Stimulated activated CD8-positive, alpha-beta memory T cell treated with anti-CD3 and anti-CD28 coated beads, Interleukin-15, amount 100 ng/mL, for 48 hours (primary cell): ENCODE measurements at places on chromosomes 1 and 21.

DNA sequence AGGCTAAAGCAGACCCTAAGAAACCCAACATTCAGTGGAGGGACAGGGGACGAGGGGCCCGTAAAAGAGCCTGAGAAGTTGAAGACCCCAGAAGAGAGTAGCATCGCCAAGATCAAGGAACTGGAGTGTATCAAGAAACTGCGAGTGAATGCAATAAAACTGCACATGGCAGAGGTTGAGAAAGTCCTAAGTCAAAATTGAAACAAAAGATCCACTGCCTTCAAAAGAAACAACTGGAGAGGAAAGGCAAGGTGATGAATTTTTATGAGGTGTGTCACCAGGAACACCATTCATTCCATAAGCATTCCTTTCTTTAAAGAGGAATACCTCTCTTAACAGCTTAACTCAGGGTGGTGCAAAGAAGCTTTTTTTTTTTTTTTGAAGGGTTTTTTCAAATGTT lies 38.3 kb upstream of the ADORA3 start:
- no peak for DNase-seq

- no peak for DNase-seq
Measured at GRCh38 chr1:107378426-107378825, 237.6 kb downstream of the NTNG1 start.

DNA sequence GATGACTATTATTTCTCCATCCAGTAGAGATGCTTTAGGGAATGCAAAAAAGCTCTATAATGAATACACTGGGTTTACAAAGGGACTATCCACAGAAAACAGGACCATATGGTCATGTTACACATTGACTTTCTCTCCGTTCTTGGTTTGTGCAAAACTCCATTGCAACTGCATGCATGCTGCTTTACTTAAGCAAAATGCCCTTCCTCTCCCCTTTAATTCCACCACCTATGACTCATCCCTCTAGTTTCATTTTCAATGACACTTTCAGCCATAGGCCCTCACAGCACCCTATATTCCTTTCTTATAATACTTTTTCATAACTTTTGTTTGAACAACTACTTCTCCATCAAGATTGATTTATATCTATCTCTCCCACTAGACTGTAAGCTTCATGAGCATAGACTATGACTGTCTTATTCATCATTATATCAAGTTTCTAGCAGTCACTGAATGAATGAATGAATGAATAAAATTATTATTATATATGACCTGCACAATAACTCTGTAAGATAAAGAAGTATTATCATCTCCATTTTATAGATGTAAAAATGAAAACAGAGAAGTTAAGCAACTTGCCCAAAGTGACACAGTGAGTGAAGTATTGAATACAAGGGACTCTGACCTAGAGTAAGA lies 248.9 kb downstream of the PLPP3 start:
- DNase-seq: no peak

GRCh38 chr1:119470377-119470776 lies 36.6 kb upstream of the HSD3B1 start:
- DNase-seq: no peak

- no peak for DNase-seq
Measured at GRCh38 chr1:93177991-93178390, 2.2 kb downstream of the TMED5 start.

DNA sequence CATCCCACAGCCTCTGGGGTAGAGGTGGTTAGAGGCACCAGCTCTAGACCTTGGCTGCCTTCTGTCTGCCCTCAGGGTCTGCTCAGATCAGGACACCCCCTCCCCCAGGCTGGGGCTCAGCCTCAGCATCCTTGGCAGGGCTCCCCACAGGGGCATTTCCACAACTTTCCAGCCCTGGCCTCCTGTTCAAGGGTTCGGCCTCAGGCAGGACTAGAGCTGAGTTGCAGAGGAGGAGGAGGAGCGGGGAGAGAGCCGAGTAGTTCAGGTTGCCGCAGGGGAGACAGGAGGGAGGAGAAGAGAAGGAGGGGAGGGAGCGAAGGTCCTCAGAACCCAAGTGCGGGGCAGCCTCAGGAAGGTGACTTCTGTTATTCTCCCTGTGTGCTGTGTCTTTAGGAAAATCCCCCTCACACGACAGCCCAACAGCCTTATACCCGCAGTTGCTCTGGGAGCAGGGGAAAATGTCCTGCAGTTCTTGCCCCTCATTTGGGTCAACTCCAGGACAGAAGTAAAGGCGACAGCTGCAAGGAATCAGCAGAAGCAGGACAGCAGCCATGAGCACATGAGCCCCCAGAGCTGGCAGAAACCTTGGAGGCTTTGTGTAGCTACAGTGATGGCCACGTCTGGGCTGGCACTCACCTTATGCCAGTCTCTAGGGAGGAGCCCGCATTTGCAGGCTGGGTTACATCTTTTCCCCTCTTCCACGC lies 46.5 kb upstream of the TENT5B start:
- no peak for DNase-seq

GRCh38 chr1:7196036-7196911 lies 411.0 kb downstream of the CAMTA1 start:
- no peak for DNase-seq

DNA sequence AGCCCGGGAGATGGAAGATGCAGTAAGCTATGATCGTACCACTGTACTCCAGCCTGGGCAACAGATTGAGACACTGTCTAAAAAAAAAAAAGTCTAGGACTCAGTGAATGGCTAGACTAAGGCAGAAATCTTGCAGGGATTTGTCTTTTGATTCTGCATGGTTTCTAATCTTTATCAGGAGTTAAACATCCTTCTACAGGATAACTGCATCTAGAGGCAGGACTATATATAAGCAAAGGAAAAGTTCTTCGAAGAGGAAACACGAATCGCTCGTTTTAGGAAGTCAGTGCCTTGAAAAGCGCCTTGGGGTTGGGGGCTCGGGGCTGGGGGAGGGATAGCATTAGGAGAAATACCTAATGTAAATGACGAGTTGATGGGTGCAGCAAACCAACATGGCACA lies 602 bp upstream of the UFC1 start:
- no peak for DNase-seq

DNA sequence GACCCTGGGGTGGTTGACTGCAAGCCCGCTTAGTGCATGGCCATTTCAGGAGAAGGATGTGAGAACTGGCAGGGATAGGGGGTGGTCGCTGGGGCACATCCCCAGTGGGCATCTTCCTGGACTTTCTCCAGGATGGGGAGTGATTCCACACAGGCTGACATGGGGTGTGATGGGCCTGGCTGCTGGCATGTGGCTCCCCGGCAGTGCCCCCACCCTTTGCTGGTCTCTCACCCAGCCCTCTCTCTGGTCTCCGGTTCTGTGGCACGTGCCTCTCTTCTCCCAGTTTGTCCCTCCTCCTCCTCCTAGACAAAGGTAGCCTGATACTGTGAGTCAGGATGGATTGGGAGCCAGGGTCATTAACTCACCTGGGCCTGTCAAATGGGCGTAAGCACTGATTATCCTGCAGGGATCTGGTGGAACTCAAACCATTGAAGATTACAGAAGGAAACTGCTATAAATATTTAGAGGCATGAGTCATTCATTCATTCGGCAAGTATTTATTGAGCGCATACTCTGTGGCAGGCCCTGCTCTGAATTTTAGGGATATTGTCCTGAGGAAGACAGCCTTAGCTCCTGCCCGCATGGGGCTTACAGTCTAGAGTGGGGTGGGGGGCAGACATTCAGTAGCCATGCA lies 23.6 kb upstream of the EPS8L3 start:
- no peak for DNase-seq

DNA sequence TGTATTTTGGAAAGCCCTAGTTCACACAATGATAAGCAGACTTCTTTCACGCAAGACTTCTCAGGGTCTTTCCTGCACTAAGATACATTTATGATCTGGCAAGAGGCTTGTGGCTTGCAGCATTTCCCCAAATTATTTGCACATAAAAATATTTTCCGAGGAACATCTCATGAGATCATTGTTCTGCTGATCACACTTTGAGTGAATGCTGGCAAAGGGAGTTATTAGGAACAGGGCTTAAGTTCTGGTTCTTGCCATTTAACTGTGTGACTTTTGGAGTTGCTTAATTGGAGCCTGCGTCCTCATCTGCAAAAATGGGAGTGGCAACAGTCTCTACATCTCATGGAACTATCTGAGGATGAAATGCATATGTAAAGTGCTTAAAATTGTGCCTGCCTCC lies 50.2 kb downstream of the GADD45A start:
- no peak for DNase-seq

- DNase-seq: no peak
Measured at GRCh38 chr1:228340686-228341449, 65.8 kb downstream of the TRIM11 start.

GRCh38 chr21:37734846-37735245 lies 181.4 kb downstream of the KCNJ6 start:
- no peak for DNase-seq

DNA sequence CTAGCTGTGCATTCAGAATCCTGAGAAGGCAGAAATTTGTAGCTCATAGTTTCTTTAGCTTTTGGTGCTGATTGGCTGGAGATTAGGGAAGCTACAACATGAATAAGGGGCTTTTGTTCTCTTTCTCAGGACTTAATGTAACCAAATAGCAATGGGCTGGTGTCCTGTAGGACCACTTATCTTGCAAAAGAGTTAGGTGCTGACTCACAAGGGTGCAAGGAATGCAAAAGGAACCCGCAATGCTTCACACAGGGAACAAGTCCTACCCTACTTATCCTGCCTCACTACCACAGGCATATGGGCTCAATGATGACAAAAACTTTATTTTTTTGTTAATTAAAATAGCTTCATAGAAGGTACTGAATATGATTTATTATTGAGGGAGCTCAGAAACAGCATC lies 541.5 kb downstream of the AMY1C start:
- DNase-seq: no peak

- no peak for DNase-seq
Measured at GRCh38 chr1:72064196-72065075, 217.9 kb downstream of the NEGR1 start.

DNA sequence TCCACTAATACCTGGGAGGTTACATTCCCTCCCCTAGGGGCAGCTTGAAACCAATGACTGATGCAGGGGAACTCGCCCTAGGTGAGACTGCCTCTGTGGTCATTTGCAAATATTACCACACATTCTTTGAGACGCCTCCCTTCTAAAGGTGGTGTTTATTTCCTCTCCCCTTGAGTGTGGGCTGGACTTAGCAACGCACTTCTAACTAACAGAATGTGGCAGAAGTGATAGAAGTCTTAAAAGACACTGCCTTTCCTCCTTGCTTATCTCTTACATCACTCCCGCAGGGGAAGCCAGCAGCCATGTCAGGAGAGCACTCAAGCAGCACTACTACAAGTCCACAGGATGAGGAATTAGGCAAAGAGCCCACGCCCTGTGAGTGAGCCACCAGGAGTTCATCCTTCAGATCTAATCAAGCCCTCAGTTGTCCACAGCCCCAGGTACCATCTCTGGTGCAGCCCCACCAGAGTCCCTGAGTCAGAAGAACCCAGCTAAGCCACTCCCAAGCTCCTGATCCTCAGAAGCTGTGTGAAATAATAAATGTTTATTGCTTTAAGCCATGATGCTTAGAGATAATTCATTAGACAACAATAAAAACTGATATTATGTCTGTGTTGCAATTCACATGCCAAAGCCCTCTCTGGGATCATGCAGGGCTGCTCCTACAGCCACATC lies 14.8 kb upstream of the MATN1 start:
- no peak for DNase-seq

DNA sequence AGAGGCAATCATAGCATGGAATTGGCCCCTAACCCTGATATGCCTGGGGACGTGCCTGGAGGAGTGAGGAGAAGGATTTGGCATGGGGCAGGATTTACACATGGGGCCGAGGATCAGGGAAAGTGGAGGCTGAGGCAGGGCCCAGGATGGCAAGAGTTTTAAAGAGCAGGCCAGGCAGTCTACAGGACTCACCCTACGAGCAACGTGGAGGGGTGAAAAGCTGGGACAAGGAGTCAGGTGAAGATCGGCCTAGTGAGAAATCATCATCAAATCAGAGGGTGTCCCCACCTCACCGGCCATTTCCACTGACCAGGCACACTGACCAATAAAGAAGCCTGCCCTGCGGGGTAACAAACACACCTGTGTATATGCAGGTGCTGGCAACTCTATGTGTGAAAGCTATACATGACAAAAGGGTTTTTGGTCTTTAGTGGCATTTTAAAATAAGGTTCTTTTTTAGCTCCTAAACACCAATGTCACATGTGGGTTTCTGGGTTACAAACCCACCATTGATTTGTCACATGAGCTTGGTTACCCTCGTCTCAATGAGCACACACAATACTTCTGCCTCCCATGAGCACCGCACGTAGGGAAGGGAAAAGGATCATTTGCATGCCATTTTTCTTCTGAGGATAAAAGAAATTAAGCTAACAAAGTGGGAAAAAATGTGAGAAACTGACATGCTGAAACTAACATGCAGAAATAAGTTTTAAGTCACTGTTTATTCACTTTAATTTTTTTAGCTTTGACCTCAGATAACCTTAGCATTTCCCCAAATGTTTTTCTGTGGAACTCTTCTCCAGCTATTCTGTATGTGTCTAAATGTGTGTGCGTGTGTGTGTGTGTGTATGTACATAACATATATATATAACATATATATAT lies 168.1 kb upstream of the EDN2 start:
- no peak for DNase-seq

DNA sequence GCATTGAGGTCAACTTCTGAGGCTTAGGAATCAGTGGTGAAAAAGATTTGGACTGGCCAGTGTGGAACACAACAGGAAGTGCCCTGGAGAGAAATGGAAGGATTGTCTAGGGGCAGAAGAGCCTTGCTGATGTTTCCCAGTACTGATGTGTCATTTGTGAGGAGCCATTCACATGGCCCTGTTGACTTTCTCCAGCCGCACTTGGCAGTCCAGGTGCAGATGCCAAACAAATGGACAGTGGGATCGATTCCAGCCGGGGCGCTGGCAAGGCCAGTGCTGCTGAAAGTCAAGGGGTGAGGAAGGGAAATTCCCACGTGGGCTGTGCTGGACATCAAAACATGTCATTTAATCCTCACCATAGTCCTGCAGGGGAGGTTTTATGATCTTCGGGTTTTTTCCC lies 4.9 kb upstream of the TRIM63 start:
- DNase-seq: no peak

GRCh38 chr1:232751393-232752140 lies 53.6 kb upstream of the MAP10 start:
- DNase-seq: no peak

DNA sequence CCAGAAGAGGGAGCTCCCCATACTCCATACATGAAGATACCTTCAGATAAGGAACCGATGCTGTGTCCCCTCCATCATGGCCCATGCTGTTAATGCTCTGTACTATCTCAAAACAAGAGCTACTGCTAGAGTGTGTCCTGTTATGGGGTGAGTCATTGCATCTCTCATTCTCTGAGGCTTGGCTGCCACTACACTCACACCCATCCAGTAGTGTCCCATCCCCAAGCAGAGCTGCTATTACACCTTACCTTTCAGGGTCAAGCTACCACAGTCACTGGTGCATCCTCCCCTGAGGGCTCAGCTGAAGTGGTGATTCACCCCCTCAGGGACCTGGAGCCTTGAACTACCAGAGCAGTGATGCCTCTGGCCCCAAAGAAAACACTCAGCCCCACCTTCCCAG lies 198.5 kb downstream of the PLA2G4A start:
- DNase-seq: no peak

- DNase-seq: no peak
Measured at GRCh38 chr1:236686815-236687160, 489 bp downstream of the ACTN2 start.

- no peak for DNase-seq
Measured at GRCh38 chr1:12577020-12577419, 41.0 kb downstream of the DHRS3 start.

GRCh38 chr21:45088729-45089128 lies 14.3 kb downstream of the ADARB1 start:
- no peak for DNase-seq
